ENCODE measurements at places on chromosomes 11 and 22.

- DNase-seq: no peak
These were observed 67.1 kb downstream of the SNX19 start for GRCh38 chr11:130849215-130849568.

DNA sequence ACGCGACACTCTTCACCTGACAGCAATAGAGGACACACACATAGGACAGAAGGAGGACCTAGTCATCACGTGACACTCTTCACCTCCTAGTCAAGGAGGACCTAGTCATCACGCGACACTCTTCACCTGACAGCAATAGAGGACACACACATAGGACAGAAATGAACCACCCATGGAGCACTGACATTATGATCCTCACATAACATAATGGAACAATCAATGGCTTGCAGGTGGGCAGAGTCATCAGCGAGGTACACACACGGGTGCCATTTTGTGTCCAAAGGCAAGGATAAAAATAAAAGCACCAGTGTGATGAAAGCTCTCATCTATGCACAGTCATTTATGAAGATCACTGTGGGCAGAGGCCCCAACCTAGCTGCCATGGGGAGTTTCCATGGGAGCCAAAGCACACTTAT is 354.7 kb downstream of the LARGE1 start:
- DNase-seq: no peak

DNA sequence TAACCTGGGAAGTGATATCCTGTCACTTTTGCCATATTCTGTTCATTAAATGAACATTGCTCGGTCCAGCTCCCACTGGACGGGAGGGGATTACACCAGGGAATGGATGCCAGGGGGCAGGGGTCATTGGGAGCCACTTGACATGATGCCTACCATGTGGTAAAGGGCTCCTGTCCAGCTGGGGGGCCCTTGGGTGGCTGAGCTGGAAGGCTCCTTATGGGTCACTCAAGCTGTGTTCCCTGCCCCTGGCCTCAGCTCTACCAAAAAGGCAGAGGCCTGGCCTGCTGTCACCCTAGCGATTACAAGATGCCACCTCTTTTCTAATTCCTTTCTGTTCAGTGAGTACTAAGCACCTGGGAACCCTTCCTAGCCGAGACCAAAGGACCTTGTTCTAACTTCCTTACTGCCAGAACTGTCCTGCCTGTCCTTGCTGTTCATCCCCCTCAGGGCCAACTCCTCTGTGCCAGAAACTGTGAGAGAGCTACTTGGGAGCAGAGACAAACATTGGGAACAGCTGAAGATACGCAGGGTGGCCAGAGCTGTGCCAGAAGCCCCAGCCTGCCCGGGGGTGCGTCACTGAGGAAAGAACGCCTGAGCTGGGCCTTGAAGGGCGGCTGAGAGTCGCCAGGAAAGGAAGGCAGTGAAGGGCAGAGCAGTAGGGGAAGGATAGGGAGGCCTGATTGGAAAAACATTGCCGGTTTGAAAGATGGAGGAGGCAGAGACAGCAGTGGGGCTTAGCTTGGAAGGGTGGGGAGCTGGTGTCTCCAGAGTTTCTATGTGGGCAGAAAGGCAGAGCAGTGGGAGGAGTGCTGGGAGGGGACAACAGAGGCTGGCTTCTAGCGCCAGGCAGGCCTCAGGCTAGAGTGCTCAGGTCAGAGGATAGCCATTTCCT is 12.7 kb upstream of the UVRAG start:
- DNase-seq: no peak

- no peak for DNase-seq
These were observed 34.6 kb downstream of the FAM118A start for GRCh38 chr22:45344334-45344733.

DNA sequence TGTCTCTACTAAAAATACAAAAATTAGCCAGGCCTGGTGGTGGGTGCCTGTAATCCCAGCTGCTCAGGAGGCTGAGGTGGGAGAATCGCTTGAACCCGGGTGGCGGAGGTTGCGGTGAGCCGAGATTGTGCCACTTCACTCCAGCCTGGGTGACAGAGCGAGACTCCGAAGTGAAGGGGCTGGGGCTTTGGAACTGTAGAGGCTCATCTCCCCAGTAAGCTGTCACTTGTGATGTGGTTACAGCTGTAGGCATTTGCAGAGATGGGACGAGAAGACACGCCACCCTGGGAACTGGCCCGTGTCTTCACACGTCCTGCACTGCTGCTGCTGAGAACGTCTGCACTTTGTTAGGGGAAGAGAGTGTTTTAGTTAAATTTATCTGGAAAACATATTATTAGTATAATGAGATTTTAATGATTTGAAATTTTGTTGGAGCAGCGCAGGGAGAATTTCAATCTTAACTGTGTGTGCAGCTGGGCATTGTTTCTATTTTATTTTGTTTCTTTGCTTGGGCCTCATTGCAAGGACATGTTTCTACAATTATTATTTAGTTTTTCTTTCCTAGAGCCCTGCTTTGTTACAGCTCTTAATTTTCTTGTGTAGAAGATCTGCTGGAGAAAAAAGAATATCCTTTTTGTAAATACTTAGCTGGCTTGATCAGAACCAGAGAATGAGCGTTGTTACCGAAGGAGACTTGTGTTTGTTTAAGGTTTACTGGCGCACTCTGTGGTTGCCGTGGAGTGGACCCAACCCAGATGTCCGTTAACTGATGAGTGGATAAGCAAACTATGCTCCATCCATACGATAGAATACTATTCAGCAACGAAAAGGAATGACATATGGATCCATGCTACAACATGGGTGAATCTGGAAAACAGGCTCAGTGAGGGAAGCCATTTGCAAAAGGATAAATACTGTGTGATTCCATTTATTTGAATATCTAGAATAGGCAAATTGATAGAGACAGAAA is 18.4 kb downstream of the PARVB start:
- no peak for DNase-seq

GRCh38 chr22:46087816-46088277 is 62.5 kb upstream of the PPARA start:
- no peak for DNase-seq

DNA sequence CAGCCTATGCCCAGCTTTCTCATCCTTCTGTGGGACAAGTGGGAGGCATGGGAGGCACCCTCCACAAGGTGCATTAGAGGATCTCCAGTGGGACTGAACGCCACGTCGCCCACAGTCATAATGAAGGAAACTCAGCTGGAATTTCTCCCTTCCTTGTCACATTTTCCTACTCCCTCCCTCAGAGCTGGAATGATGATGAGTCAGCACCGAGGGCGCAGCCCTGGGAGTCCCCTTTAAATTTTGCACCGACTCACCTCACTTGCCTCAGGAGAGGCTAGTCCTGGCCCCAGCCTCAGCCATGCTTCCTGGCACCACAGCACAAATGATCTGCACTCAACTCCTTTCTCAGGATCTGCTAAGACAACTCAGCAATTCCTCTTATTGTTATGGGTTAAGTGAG is 34.3 kb downstream of the DBX1 start:
- DNase-seq: no peak

DNA sequence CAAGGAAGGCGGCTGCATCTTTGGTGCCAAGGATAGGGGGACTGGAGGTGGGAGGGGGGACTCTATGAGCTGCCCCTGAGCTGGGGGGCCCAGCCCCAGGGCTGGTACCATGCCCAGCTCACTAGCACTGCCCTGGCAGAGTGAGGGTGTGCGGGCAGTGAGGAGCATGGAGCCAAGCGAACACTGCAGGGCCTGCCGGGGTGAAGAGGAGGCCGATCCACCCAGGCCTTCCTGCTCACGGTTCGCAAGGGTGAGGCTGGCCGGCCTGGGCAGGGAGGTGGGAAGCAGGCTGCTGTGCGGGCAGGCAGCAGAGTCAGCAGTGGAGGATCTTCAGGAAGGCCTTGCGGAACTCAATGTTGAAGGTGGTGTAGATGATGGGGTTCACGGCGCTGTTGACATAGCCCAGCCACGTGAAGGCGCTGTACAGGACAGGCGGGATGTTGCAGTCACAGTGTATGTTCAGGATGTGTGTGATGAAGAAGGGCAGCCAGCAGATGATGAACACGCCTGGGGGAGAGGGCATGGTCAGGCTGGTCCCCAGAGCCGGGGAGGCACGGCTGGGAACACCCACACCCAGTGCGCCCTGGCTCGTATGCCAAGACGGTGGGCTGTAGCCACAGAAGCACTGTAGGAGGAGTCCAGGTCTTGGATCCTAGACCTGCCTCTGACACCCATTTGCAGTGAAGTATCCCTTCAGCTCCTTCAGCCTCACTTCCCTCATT is 23.0 kb downstream of the ANKK1 start:
- DNase-seq: no peak

- DNase-seq: no peak
These were observed 18.0 kb downstream of the SDHAF2 start for GRCh38 chr11:61447601-61448551.

GRCh38 chr11:67010296-67010905 is 12.5 kb upstream of the SYT12 start:
- no peak for DNase-seq

- no peak for DNase-seq
These were observed 3.9 kb upstream of the BIRC3 start for GRCh38 chr11:102313238-102313940.

DNA sequence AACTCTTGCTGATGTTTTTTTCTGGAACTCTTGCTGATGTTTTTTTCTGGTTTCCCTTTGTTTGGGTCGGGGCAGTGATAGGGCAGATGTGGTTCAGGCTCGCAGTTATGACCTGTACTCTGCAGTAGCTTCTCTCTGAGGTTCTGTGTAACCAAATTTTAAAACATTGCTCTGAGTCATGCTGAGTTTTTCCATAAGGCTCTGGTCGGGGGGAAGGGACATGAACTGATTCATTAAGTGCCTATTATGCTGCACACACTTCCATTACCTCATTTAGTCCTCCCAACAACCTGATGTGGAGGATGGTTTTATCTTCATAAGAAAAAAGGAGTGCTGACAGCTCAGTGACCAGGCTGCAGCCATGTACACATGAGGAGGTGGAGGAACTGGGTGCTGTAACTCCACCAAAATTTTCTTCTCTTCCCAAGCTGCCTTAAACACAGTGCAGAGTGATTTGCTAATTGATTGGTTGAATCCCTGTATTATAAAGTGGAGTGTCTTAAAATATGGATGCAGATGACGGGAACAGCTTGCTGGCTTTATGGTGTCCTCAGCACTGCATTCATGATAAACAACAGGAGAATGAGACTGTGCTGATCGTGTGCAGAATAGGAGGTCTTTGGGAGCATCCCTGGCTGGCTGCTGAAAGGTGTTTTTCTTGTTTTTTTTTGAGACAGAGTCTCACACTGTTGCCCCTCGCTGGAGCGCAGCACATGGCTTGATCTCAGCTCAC is 19.1 kb downstream of the TNRC6B start:
- DNase-seq: no peak

- no peak for DNase-seq
These were observed 61.4 kb downstream of the TP53I11 start for GRCh38 chr11:44889266-44889665.

DNA sequence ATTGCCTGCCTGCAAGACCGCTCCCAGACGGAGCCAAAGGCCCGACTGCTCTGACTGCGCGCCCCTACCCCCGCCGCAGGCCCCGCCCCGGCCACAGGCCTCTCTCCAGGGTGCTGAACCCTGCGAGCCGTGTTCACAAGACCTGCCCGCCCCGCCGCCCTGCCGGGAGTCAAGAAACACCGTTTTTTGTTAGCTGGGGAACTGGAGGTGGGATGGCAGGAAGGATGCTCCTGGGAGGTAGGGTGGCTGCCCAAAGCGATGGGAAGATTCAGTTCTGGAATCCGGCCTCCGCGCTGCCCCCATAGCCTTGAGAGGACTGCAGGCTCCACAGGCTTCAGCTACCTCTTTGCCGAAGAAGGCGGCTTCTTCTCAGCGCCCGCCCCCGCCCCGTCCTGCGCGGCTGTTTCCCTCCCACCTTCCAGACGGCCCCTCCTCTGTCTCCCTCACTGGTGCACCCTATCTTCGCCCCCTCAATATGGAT is 2.7 kb upstream of the PDE2A start:
- peak; percentile 23 for DNase-seq

All from stimulated activated CD8-positive, alpha-beta memory T cell treated with anti-CD3 and anti-CD28 coated beads, Interleukin-12 subunit alpha, Interleukin-12 subunit beta, amount 100 ng/mL, for 4 hours (primary cell).